Heart right ventricle (tissue), 16 donors: ENCODE measurements at places on chromosomes 1 and 21. TPM values are rescaled to one million over a fixed set of nuclear protein-coding genes. Genes with fewer than 3 reads are reported as not detected.

Gene MMEL1
- 3.9 TPM for polyA plus RNA-seq

Gene CFAP45
- polyA plus RNA-seq: 1.4 TPM

Gene SPEN
- 12.4 TPM for polyA plus RNA-seq

Gene LIX1L
- 7.1 TPM for polyA plus RNA-seq

Gene HAO2
- polyA plus RNA-seq: not detected

- peak; percentile 78 for DNase-seq
Measured at GRCh38 chr1:194069168-194069830, 882.9 kb upstream of the B3GALT2 start.

DNA sequence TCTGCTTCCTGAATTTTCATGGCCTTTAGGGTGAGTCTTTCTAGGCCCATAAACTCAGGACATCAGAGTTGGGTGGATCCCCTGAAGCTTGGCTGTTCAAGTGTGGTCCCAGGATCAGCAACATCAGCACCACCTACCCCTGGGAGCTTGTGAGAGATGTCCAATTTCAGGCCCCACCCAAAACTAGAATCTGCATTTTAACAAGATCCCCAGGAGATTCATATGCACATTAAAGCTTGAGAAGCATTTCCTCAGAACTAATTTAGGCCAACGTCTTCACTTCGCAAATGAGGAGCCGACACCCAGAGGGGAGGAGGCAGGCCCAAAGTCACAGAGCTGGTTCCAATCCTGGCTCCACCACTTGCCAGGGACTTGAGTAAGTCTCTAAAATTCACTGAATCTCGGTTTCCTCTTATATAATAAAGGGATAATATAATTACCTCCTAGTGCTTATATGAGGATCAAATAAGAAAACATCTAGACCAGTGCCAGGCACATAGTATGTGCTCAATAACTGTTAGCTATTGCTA, 10.3 kb upstream of the PHLDA3 start:
- DNase-seq: no peak

- no peak for DNase-seq
Measured at GRCh38 chr1:7690496-7691182, 80.5 kb upstream of the VAMP3 start.

DNA sequence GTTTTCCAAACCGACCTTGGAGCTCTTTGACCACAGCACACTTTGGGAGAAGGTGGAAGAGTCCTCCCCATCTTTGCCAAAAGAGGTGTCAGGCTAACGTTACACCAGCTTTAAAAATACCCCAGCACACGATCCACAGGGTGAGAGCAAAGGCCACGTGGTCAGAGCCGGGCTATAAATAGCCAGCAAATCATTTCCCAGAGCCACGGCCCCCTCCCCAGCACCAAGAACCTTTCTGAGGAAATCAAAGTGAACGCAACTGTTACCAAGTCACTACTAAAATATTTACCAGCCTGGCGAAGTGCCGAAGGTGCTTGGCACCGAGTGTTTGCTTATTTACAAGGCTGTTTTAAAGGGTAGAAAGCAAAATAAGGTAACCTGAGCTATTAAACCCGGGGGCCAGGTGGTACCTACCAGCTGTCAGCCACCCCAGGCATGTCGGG, 72.4 kb downstream of the CASZ1 start:
- DNase-seq: peak; percentile 58

DNA sequence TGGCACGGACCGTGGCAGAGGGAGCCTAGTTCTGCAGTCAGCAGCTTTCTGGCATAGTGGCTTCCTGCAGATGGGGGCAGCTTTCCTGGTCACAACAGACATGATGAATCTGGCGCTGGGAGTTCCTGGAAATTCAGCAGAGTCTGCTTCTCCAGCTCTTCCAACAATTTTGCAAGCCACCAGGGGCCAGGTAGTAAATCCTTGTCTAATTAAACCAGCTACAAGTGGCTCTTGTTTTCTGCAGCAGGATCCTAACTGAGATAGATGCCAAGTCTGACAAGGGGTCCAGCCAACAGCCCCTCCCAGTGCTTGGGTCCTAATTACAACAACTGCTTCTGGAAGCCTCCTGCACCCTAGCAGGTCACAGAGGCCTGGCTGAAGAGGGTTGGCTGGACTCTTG, 35.8 kb downstream of the TRIM62 start:
- DNase-seq: no peak

DNA sequence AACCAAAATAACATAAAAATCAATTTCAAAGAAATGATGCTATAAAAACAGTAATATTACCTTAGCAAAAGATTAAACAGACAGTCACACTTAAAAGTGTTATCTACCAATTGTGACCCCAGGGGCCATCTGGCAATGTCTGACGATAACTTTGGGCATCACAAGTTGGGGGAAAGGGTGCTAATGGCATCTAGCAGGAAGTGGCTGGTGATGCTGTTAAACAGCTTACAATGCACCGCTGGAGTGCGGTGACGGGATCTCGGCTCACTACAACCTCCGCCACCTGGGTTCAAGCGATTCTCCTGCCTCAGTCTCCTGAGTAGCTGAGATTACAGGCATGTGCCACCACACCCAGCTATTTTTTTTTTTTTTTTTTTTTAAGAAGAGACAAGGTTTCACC, 27.6 kb downstream of the NUP133 start:
- no peak for DNase-seq
